ENCODE measurements at places on chromosomes 4 and X.

GRCh38 chr4:138734746-138735145 is 280.8 kb upstream of the NOCT start:
- no peaks in the 10 kb centered on the region for H3K36me3 ChIP-seq
- peaks cover 15% of the 10 kb centered on the region for H3K4me1 ChIP-seq
- no peaks in the 10 kb centered on the region for H3K27me3 ChIP-seq
- H3K27ac ChIP-seq: no peak overlapping the region
- no peak overlapping the region for H3K4me3 ChIP-seq
- DNase-seq: no peak

GRCh38 chrX:10387011-10387410 is 230.2 kb downstream of the CLCN4 start:
- no peaks in the 10 kb centered on the region for H3K36me3 ChIP-seq
- H3K27ac ChIP-seq: peak overlapping the region; percentile 67
- no peak overlapping the region for H3K4me3 ChIP-seq
- H3K4me1 ChIP-seq: peaks cover 14% of the 10 kb centered on the region

GRCh38 chrX:84475596-84475995 is 26.7 kb downstream of the HDX start:
- H3K4me1 ChIP-seq: no peaks in the 10 kb centered on the region
- H3K27ac ChIP-seq: no peak overlapping the region
- no peaks in the 10 kb centered on the region for H3K36me3 ChIP-seq
- no peak for DNase-seq
- no peaks in the 10 kb centered on the region for H3K27me3 ChIP-seq

DNA sequence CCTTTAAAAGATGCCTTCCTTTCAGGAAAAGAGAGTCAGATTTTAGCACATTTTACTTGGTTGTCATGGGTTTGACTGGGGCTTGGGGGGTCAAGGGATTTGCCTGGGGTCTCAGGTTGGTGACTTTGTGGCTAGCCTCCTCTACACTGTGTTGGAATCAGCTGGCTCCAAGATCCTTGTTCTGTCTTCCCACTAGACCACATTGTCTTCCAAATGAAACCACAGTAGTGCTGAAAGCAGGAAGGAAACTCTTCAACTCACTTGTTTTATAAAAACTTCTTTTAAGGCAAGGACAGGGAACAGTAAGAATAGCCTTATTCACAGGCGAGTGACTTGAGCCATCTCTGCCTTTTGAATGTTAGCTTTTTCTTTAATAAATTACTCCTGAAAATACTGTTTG is 37.0 kb upstream of the OTUD4 start:
- DNase-seq: no peak
- H3K27ac ChIP-seq: no peak overlapping the region
- H3K4me3 ChIP-seq: no peak overlapping the region
- peaks cover 3% of the 10 kb centered on the region for H3K27me3 ChIP-seq
